ENCODE measurements at places on chromosomes 4 and X.
A peak's percentile ranks its signal among the peaks of the same experiment; 100 is the strongest.

GRCh38 chr4:42371305-42372252 lies 25.7 kb upstream of the SHISA3 start:
- peak; percentile 19 for DNase-seq

DNA sequence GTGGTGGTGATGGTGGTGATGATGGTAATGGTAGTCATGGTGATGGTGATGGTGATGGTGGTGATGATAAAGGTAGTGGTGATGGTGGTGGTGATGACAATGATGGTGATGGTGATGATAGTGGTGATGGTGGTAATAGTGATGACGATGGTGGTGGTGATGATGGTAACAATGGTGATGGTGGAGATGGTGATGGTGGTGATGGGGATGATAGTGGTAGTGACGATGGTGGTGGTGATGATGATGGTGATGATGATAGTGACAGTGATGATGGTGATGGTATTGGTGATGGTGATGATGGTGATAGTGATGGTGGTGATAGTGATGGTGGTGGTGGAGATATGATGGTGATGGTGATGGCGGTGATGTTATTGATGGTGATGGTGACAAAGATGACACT lies 108.4 kb upstream of the NKX1-1 start:
- DNase-seq = no peak

DNA sequence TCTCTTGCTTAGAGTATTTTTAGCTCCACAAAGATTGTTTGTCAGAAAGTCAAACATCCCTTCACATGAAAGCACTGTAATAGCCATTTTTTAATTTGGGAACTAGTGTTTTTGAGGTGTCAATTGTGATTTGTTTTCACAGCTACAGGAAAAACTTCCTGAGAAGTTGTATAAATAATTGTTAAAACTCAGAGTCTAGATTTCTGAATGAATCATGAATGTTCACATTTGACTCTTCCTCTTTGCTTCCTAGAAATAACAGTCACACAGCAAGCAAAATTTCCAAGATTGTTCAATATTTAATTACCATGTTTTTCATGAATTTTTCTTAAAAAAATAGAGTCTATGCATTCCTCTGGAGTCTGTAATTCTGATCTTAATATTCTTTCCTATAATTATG lies 156.9 kb upstream of the SLC7A11 start:
- DNase-seq = no peak

DNA sequence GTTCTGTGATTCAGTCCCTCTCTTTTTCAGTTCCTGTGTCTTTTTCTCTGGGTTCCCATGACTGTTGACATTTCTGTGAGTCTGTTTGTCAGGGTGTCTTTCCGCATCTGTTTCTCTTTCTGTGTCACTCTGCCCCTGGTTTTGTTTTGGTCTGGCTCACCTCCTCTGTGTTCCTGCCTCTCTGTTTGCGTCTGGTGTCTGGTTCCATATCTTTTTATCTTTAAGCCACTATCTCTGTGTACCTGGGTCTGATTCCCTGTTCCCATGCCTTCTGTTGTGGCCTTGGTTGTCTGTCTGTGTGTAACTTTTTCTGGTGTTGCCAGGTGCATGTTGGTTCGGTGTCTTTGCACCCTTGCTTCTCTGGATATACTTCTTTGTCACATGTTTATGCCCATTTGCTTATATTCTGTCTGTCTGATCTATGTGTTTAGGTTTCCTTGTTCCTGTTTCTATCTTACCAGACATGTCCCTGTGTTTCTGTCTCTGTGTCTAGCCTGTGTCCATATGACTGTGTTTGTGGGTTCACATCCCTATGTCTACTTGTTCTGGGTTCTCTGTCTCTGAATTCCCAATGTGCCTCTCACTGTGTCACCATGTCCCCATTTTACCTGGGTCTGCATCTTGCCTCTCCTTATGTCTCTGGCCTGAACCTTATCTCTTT lies 50.2 kb downstream of the ITIH6 start:
- no peak for DNase-seq

- no peak for DNase-seq
Observed at GRCh38 chr4:8928074-8928473, 56.4 kb upstream of the HMX1 start.

DNA sequence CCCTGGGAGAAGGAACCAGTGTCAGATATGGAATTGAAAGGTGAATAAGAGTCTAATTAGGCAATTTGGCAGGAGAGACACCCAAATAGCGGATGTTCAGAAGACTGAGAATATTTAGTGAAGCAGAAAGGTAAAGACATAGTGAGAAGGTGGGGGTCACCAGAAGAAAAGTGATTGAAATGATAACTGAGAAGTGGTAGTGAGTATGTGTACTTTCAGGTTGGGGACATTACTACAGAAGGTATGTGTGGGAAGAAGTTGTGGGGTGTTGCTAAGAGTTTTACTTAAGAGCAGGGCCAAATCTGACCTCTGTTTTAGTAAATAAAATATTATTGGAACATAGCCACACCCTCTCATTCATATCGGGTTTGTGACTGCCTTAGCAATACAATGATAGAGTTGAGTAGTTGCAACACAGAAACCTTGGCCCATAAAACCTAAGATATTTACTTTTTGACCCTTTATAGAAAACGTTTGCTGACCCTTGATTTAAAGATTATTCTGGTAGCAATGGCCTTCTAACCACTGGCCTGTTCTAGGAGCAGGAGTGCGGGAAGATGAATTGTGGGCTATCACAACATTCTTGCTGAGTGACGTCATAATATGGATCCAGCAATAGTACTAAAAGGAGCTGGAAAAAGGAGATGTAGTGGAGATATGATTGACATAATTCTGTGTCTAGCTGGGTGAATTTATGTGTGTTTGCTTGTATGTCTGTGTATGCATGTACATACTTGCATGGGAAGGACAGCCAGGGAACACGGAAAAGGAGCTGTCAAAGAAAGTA lies 115.3 kb downstream of the HS3ST1 start:
- DNase-seq = no peak

GRCh38 chrX:30301963-30302362 lies 7.2 kb downstream of the NR0B1 start:
- DNase-seq = no peak
